Astrocyte of the spinal cord (primary cell): ENCODE measurements at places on chromosomes 4 and X.
A peak's percentile ranks its signal among the peaks of the same experiment; 100 is the strongest.

GRCh38 chr4:42555828-42556227, 101.1 kb downstream of the ATP8A1 start:
- DNase-seq, result peak; percentile 31

- DNase-seq, result no peak
Measured at GRCh38 chr4:177778623-177779022, 336.4 kb upstream of the AGA start.

DNA sequence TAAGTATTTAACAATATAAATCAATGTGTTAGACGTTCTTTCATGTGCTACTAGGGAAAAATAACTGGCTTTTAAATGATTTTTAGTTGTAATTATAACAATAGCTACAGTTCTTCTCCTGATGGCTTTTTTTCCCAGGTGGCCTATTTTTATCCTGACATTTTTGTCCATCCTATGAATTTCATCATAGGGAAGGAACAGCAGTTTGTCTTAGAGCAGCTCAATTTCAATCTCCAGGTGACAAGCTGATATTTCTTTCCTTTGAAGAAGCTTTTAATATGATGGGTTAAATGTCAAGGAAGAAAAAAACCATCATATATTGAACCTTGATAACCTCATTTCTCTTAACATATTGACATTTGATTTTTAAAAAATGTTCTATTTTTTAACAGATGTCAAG, 163.0 kb upstream of the AGA start:
- no peak for DNase-seq

GRCh38 chrX:94633237-94633636, 959.2 kb downstream of the FAM133A start:
- DNase-seq, result no peak

GRCh38 chr4:109406337-109406931, 27.2 kb upstream of the SEC24B start:
- DNase-seq, result peak; percentile 74

- DNase-seq, result no peak
Measured at GRCh38 chr4:39441593-39441992, 17.1 kb downstream of the RPL9 start.

- peak; percentile 9 for DNase-seq
Measured at GRCh38 chrX:17376431-17377077, 1.6 kb downstream of the NHS start.

DNA sequence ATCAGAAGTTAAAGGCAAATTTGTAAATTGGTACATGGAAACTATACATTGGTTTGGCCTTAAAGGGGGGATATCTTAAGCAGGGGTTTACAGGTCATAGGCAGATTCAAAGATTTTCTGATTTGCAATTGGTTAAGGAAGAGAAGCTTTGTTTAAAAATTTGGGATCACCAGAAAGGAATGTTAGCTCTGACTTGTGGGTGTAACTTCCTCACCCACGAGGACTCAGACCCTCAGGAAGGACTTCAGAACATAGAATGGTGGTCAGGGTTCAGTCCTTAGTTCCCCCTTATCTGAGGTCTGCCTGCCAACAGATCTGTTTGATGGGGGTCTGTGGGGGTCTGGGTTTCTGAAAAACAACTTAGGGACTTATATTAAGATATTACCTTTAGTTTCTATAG, 427.4 kb upstream of the DIPK2B start:
- no peak for DNase-seq

GRCh38 chr4:111961809-111962208, 183.4 kb upstream of the FAM241A start:
- no peak for DNase-seq

GRCh38 chr4:127624173-127624572, 8.6 kb upstream of the INTU start:
- DNase-seq, result no peak

DNA sequence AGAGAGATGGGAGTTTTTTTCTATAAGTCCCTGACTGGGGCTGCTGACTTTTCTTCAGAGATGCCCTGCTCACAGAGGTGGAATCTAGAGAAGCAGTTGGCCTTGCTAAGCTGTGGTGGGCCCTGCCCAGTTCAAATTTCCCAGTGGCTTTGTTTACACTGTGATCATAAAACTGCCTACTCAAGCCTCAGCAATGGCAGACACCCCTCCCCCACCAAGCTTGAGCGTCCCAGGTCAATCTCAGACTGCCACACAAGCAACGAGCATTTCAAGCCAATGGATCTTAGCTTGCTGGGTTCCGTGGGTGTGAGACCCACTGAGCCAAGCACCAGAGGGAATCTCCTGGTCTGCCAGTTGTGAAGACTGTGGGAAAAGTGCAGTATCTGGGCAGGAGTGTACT, 199.8 kb upstream of the WDFY3 start:
- no peak for DNase-seq

DNA sequence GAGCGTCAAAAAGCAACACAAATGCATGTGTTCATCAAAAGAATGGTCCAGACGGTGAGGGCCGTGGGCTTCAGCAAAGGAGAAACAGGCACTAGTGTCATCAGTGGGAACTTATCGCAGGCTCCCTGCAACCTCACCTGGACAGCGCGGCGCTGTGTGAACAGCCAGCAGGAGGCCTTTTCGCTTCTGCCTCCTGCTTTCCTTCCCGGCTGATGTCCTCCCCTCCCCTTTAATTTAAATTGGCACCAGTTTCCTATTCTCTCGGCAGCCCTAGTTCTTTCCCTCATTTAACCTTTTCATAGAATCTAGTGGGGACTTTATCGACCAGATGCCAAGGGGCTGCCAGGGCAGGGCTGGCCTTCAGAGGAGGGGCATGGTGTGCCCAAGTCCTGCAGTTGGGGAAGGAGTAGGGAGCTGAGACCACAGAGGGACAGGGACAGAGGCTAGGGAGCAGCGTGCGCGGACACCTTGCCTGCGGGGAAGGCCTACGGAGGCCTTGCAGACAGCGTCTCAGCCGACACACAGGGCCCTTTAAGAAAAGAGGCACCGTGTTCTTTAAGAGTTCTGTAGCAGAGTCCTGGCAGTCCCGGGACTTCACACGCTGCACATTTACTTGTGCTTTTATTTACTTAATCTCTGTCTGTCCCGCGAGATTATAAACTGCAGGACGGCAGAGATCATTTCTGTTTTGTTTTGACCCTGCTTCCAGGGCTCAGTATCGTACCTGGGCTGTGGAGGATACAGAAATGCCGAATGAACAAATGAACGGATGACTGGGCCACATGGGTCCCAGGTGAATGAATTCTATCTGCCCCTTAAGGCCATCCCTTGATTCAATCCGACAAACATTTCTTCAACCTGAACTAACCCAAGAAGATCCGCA, 8.4 kb upstream of the SORBS2 start:
- DNase-seq, result no peak

DNA sequence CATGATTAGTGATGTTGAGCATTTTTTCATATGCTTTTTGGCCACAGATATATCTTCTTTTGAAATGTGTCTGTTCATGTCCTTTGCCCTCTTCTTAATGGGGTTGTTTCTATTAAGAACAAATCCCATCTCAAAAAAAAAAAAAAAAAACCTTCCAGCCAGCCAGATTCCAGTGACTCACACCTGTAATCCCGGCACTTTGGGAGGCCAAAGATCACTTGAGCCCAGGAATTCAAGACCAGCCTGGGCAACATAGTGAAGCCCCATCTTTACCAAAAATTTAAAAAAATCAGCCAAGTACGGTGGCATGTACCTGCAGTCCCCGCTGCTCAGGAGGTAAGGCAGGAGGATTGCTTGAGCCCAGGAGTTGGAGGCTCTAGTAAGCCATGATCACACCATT, 5.1 kb downstream of the RAB33B start:
- no peak for DNase-seq

DNA sequence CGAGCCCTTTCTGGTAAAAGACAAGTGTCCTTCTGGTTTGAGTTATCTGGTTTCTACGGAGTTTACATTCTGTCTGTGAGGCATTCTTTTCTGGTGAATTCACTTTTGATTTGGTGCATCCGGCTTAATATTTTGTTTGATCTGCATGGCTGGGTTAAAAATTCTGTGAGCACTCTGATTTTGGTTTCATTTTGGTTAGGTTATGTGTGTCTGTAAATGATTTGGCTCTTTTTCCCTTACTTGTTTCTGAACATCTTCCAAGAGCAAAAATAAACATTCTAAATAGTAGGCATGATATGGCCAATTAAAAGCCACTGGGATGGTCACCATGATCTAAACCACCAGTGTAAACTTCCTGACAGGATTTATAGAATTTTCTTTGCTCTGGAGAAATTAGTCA, 85.7 kb upstream of the PTPN13 start:
- peak; percentile 66 for DNase-seq

DNA sequence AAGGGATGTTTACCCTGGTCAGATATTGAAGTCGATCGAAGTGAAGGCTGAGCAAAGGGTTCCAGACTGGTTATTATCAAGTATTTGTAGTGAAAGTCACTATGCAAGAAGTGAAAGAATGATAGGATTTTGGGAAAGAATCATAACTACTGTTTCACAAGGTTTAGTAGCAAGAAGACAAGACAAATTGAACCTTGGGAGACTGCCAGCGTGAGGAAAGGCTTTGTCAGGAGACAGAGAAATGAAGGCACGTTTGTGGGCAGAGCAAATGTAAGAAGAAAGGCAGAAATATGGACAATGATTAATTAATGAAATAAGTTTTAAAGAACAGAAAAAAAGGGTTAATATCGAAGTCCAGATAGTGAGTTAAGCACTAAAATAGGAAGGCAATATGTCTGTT, 456.8 kb downstream of the TRIML1 start:
- DNase-seq, result no peak

- DNase-seq, result no peak
Measured at GRCh38 chrX:148956352-148956751, 455.9 kb downstream of the AFF2 start.

DNA sequence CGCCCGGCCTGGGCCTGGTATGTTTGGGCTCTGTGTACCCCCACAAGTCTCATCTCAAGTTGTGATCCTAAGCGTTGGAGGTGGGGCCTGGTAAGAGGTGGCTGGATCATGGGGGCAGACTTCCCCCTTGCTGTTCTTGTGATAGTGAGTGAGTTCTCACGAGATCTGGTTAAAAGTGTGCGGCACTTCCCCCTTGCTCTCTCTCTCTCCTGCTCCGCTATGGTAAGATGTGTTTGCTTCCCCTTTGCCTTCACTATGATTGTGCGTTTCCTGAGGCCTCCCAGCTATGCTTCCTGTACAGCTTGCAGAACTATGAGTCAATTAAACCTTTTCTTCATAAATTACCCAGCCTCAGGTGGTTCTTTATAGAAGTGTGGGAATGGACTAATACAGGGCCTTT, 53.0 kb downstream of the CHST7 start:
- DNase-seq, result no peak

GRCh38 chr4:118927974-118928373, 39.3 kb downstream of the SYNPO2 start:
- no peak for DNase-seq

GRCh38 chr4:148514581-148514980, 72.4 kb upstream of the NR3C2 start:
- DNase-seq, result no peak

GRCh38 chrX:31316340-31316991, 244.6 kb upstream of the FTHL17 start:
- DNase-seq, result no peak

GRCh38 chrX:10902001-10902400, 209.1 kb upstream of the HCCS start:
- no peak for DNase-seq

DNA sequence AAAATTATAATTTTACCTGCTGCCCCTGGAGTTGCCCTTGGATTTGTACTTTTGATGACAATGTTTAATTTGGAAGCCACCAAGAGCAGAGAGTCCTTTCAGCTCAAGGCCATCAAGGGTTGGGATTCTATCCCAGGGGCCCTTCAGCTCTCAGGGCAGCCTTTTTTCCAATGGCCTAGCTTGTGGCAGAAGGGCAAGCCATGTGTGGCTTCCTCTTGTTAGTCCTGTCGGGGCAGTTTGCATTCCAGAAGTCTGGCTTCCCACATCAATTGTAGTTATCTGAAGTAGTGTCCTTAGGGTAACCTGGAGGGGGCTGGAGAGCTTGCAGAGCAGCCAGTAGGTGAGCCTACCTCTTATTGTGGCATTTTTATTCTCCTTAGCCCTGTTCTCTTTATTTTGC, 569.4 kb downstream of the TRAM1L1 start:
- no peak for DNase-seq

DNA sequence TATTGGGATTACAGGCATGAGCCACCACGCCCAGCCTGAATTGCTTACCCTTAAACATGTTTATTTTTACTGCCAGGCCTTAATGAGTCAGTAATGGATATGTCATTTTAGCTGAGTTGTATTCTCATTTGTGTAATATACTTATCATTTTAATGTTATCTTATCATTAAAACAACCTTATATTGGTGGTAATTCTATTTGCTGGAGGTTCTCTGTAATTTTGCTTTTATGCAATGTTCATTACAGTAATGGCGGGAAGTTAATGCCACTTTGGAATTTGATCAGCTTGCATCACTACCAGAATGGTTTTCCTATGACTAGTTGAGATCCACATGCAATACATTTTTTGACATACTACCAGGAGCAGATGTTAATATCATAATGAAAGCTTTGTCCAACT, 6.3 kb upstream of the PGAM4 start:
- DNase-seq, result no peak

DNA sequence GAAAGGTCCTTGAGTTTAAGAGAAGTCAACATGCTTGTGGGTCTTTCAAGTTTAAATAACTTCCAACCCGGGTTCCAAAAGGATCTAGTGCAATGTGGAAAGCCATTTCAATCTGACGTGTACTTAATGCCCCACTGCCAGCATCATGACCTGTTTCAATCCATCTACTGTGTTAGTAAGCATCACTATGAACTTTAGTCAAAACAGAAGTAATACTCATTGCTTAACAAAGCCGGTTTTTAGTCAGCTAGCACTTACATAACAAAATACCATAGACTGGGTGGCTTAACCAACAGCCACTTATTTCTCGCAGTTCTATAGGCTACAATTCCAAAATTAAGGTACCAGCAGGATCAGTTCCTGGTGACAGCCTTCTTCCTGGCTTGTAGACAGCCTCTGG, 677.5 kb downstream of the DMD start:
- no peak for DNase-seq

DNA sequence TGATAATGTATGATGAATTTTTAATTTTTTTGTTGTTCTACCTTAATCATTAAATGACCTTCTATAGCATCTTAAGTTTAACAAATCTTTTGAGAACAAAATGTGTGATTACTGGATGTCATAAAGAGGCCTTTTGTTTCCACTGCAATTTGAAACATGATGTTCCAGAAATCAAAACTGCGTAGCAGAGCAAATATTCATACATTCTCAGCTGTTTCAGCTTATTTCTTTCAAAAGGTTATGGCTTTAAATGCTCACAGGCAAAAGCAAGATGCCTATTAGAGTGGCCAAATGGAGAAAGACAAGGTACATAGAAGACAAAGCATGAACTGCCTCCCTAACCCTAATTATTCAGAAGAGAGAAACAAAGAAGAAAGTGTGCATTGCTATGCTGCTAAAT, 233.0 kb upstream of the SLC7A11 start:
- no peak for DNase-seq
